ENCODE measurements at places on chromosomes 3 and 15. TPM values are rescaled to one million over a fixed set of nuclear protein-coding genes. Genes with fewer than 3 reads are reported as not detected.

Gene RBPMS2
- total RNA-seq = 2.0 TPM

Gene TUSC7
- total RNA-seq = not detected

Gene CAND2
- total RNA-seq = 8.8 TPM

Gene SOX14
- not detected for total RNA-seq

Gene RASL12
- total RNA-seq = 0.44 TPM

Gene ALPK3
- 6.8 TPM for total RNA-seq

Data from glutamatergic neuron (in vitro differentiated cells).